ENCODE measurements at places on chromosomes 4 and X.

- DNase-seq, result no peak
Measured at GRCh38 chr4:186593587-186593973, 38.2 kb upstream of the MTNR1A start.

DNA sequence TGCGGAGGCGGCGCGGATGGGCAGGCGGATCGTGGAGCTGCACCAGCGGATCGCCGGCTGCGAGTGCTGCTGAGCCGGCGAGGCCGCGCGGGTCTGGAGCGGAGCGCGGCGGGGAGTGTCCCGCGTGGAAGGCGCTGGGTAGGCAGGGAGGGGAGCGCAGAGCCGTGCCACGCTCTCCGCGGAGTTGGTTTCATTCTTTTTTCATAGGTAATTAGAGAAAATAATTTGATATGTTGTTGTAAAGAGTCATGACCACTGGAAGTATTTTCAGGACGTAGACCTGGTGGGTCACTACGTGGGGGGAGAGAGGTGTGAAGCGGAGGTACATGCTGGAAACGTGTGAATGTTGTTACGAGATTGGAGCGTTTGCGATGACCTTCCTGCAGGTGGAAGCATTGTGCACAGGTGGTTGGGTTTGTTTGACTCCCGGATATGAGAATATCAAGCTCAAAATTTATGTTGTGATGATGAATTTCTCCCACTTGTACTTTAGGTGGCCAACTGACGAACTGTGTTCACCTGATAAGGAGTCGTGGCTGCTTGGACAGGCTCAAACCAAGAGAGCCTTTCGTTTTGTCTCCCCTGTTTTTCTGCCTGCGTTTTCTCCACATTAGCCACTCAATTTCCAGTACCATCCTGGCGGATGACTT is 19.1 kb upstream of the S100P start:
- DNase-seq, result no peak

GRCh38 chr4:172109466-172109865 is 296.3 kb downstream of the GALNTL6 start:
- DNase-seq, result no peak

- DNase-seq, result no peak
Measured at GRCh38 chrX:81779701-81780100, 577.8 kb downstream of the SH3BGRL start.

- DNase-seq, result no peak
Measured at GRCh38 chr4:82706349-82707000, 92.1 kb downstream of the SCD5 start.

DNA sequence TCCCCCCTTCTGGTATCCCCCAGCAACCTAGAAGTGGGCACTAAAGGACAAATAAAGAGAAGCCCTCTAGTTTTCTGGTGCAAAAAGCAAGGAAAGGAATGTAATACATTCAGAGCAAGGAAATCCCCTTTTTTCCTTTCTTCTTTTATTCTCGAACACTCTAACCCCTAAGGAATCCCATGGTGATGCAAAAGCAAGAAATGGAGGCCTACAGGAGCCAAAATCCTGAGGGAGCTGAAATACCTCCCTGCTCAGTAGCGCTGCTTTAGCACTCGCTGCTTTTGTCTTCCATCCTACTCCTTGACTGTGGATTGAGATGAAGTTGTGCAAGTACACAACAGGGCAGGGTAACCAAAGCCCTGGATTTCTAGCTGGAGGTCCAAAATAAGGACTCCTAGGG is 251.0 kb downstream of the PRDM5 start:
- DNase-seq, result no peak

DNA sequence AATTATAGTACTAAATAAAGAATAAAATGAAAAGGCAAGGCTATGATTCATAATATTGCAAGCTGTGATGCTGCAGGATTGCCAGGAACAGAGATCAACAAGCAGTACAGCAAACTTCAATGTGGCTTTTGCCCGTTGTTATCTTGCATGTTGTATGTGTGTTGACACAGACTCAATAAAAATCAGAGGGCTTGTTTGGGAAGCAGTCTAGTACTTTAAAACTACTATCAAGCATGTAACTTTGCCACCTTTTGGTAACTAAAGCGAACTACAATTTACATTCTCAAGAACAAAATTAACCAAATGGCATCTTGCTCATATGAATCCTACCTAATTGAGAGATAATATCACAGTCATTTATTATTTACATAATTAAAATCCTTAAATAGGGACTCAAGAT is 79.8 kb upstream of the GPM6A start:
- no peak for DNase-seq

DNA sequence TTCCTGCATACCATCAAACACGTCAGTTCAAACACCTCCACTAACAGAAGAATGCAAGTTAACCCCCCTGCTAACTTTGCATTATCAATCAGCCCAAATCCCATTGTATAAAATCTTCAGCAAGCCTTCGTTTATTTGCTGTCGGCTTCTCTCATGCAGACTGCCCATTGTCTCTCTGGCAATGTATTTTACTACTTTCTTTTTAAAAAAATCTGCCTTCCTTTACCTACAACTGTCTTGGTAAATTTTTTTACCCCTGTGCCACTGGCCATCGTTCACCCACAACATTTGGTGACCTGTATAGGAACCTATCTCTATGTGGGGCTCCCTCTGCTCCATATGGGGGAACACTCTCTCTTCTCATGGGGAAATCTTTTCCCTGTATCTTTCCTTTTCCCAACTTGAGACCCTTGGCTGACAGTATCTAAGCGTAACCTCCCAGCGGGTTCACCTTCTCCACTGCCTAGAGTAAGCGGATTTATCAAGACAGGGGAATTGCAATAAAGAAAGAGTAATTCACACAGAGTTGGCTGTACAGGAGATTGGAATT is 244.6 kb downstream of the CPXCR1 start:
- DNase-seq, result no peak

- DNase-seq, result no peak
Measured at GRCh38 chr4:87835743-87836142, 3.0 kb downstream of the MEPE start.

DNA sequence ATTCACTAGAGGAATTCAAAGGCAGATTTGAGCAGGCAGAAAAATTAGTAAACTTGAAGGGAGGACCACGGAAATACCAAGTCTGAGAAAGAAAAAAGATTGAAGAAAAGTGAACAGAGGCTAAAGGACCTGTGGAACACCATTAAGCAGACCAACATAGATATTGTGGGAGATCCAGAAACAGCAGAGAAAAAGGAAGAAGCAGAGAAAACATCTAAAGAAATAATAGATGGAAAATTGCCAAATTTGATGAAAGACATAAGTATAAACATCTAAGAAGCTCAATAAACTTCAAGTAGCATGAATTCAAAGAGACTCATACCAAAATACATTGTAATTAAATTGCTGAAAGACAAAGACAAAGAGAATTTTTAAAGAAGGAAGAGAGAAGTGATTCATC is 31.0 kb downstream of the ADAMTS3 start:
- DNase-seq, result no peak

- DNase-seq, result no peak
Measured at GRCh38 chr4:55758570-55758969, 61.0 kb upstream of the EXOC1L start.

GRCh38 chr4:76374798-76375197 is 46.1 kb downstream of the CCDC158 start:
- DNase-seq, result no peak

DNA sequence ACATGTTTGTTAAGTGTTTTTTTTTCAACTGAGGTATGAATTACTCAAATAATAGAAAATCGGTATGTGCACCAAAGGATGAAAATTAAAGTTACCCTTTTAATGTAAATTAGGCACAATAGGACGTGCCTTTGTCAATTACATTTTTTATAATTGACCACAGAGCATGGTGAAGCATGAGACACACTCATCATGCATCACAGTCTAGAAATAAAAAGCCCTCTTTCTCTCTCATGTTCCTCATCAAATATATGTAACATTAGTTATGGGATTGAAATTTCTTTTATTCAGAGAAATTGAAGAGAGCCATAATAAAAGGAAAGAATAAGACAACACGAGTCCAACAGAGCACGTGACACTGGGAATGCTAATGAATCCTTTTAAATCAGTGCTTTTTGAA is 3.5 kb downstream of the GNRHR start:
- no peak for DNase-seq

GRCh38 chr4:36137336-36137735 is 107.0 kb downstream of the ARAP2 start:
- DNase-seq, result no peak

- DNase-seq, result no peak
Measured at GRCh38 chr4:40183615-40184411, 13.0 kb upstream of the RHOH start.

DNA sequence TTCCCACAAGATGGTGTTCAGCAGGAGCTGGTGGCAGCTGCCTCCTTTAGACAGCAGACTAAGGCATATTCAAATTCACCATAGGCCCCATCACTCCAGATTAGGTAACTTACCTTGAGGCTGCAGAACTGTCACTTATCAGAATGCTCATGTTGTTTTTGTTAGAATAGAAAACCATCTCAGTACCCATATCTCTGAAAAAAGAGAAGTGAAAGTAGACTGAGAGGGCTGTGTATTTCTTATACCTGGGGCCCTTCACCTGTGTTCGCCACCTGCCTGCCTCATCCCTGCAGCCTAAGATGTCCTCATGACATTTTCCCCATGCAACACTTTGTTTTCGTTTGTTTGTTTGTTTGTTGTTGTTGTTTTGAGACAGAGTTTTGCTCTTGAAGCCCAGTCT is 32.9 kb upstream of the SPRY1 start:
- no peak for DNase-seq

DNA sequence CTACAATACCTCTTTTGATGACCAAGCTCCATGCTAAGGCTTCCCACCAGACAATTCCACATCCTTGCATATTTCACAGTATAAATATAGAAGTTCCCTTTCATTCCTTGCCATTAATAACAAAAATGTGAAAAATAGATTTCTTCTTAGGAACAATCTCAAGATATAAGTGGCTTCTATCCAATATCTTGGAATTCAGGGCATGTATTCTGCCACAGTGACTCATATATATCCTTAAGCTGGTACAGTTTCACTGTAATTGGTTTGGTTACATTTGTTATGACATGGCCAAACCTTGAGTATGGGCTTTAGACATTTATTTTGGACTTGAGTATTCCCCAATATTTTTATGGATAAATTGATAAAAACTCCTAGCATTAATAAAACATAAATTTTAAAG is 181.7 kb upstream of the DDX53 start:
- no peak for DNase-seq

GRCh38 chr4:162469977-162470376 is 306.2 kb upstream of the FSTL5 start:
- DNase-seq, result no peak
